Left forelimb (tissue), 1 donor: ENCODE measurements at places on chromosomes 11 and 22.

DNA sequence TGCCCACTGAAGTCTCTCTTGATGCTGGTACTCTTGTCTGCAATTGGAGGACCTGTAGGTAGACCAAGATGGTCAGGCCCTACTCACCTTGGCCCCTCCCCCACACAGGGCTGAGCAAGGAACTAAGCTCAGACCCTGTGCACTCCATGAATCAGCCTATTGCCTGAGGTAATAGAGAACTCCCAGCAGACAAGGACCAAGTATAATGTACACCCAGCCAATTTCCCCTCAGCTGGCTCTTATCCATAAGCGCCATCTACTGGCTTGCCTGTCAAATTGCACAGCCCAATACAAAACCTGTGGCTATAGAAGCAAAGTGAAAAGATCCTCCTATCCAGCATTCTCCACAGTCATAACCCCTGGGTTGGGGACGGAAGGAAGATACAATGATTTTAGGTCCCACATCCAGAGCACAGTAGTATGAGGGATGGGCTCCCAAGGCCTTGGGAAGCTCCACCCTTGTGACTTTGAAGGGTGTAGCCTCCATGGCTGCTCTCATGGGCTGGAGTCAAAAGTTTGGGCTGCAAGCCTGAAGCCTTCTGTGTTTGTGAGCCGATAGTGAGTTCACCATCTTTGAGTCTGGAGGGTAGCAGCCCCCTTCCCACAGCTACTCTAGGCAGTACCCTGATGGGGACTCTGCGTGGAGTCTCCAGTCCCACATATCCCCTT is 56.0 kb downstream of the GLYATL2 start:
- DNase-seq: no peak

GRCh38 chr11:79083352-79083751 is 357.5 kb downstream of the TENM4 start:
- no peak for DNase-seq

- DNase-seq: peak; percentile 53
These were observed 36.0 kb downstream of the IRAG1 start for GRCh38 chr11:10657308-10658271.

DNA sequence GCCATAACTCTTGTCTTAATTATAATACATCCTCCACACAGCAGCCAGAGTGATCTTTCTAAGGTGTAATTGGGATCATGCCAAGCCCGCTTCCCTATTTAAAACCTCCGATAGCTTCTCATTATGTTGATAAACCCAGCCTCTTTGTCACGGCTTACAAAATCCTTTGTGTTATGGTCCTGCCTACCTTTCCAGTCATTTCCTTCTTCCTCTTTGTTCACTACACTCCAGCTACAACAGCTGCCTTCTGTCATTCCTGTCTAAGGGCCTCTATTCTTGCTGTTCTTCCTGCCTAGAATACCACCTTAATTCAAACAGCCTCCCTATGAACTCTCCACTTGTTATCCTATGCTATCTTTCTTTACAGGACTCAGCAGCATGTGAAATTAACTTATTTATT is 70.6 kb upstream of the CAPRIN1 start:
- no peak for DNase-seq

DNA sequence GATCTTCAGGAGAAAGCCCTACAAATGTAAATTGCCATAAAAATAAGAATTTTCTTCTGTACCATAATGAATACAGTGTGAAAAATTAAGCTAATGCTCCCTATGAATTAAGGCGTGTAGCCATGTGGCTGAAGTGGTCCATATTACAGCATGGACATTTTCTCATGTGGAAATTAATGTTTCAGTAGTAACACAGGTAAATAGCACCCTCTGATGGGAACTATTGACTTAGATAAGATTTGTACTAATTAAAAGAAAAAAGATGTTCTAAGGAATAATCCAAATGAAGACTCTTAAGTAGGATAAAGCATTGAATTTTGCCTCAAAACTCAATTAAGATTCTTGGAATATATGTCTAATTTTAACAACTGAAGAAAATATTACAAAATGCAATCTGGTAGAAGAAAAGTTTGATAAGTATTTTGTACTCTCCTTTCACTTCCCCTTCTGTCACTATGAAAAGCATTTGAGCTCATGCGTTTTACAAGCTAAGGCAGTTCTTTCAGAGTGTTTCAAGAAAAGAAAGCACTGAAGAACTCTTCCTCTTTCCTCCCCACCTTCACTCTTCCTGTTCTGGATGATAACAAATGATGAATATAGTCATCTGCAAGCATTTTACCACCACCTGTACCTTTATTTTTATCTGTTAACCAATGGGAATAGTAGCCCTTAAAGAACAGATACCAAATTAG is 9.9 kb upstream of the OR8D2 start:
- no peak for DNase-seq
